Motor neuron (in vitro differentiated cells): ENCODE measurements at places on chromosomes 5 and 9. TPM values are rescaled to one million over a fixed set of nuclear protein-coding genes. Genes with fewer than 3 reads are reported as not detected.

DNA sequence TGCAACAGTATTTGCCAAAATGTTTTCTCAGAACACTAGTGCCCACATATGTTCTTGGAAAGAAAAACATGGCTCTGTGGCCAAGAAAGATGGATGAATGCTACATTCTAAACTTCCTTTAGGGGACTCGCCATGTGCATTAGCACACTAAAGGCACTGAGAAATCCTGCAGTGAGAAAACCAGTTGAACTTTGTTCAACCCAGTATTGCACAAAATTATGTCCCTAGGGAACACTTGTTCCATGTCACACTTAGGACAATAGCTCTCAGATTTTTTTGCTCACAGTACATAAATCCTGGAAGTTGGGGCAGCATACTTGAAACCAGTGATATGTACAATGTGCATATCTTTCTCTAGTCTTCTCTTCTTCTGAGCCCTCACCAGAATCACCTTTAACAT, 96.6 kb downstream of the ADRB2 start:
- ATAC-seq: no peak

DNA sequence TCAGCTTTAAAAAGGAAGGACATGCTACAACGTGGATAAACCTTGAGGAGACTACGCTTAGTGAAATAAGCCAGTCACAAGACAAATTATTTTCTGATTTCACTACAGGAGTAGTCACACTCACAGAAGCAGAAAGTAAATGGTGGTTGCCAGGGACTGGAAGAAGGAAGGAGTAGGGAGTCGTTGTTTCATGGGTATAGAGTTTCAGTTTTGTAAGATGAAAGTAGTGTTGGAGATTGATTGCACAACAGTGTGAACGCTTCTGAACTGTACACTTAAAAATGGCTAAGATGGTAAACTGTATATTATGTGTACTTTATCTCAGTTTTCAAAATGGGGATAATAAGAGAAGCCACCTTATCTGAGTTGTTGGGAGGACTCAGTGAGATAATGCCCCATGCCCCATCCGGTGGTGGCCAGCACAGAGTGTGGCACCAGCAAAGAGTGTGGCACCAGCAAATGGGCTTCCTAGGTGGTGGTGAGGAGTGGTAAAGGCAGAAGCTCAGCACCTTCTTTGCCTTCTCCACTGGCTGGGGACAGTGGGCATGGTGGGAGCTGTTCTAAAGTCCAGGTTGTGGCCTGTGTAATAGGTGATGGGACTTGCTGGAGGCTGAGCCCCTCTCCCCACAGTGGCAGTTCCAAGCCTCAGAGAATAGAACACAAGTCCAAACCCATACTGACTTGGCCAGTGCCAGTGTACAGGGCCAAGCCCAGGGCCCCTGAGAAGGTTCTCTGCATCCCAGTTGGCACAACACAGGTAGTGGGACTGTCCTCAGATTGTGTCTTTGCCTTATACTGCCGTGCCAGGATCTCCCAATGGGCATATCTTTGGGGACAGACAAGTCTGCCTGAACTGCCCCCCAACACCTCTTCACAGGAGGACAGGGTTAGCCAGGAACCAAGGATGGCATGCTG, 4.4 kb downstream of the SLC22A4 start:
- no peak for ATAC-seq

DNA sequence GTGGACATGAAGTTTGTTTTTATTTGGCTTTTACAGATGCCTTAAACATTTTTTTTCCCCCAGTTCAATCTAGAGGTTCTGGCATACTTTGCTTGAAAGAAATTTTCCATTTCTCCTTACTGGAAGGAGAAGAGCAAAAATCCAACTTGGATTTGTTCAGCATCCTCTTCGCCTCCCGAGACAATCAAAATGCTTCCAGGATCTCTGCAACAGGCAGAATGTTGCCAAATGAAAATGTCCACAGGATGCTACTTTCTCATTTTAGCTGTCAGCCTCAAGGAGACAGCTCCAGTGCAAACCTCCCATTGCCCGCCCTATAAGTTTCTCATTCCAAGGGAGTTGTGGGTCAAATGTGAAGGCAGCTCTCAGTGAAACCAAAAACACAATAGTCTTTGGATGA, 1972.1 kb downstream of the MAT2B start:
- ATAC-seq: no peak

GRCh38 chr9:6628704-6629103, 16.8 kb downstream of the GLDC start:
- ATAC-seq: no peak

- ATAC-seq: no peak
These were observed 81.7 kb downstream of the CAMSAP1 start for GRCh38 chr9:135825435-135826187.

DNA sequence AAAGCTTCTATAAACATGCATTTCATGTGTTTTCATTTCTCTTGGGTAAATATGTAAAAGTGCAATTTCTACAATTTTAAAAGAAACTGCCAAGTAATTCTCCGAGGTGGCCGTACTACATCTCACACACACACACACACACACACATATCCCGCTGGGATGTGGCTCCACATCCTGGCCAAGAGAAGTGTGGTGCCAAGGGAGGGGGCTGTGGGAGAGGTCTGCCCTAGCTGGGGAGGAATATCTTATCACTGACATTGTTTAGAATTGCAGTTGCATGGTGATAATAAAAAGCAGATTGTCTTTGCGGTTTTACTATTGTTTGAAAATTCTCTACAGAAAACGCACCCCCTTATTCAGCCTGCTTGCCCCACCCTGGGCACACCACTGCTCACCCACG, 558.4 kb downstream of the BNC2 start:
- ATAC-seq: no peak

- no peak for ATAC-seq
These were observed 18.8 kb downstream of the DNM1 start for GRCh38 chr9:128222026-128222425.

- no peak for ATAC-seq
These were observed 45.5 kb upstream of the ZSWIM6 start for GRCh38 chr5:61286446-61287132.

- no peak for ATAC-seq
These were observed 363.1 kb downstream of the PRELID2 start for GRCh38 chr5:145471831-145472612.

GRCh38 chr9:113151696-113152630, 1.2 kb downstream of the SLC31A2 start:
- no peak for ATAC-seq

DNA sequence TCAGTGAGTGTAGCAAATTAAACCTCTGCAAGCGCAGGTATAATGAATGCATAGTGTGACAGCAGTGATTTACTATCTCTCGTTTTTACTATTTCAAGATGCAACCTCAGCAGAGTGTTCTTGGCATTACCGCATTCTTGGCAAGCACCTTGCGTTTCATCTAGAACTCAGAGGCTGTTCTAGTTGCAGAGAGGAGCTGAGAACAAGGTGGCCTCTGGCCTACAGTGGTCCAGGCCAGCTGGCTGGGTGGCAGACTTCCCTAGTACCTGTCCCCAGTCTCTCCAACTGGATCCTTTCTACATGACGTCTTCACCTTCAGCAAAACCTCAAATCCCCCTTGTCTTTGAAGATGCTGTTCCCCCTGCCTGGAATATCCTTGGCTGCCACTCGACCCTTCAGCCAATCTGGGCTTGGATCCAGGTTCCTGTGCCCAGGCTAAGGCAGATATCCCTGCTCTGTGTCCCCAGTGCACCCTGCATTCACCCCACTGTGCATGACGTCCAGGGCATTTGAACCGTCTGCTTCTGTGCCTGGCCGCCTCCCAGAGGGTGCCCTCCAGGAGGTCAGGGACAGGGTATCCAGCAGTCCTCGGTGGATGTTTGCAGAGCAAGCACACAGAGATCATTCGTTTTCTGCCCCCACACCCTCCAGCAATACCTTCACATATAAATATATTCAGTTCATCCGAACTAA, 120.4 kb upstream of the CPEB4 start:
- ATAC-seq: no peak

- ATAC-seq: no peak
These were observed 69.7 kb upstream of the ABL1 start for GRCh38 chr9:130765137-130766020.

GRCh38 chr9:10785255-10785654, 172.5 kb upstream of the PTPRD start:
- no peak for ATAC-seq

Gene SPINK6
- total RNA-seq: not detected in 2 replicates

DNA sequence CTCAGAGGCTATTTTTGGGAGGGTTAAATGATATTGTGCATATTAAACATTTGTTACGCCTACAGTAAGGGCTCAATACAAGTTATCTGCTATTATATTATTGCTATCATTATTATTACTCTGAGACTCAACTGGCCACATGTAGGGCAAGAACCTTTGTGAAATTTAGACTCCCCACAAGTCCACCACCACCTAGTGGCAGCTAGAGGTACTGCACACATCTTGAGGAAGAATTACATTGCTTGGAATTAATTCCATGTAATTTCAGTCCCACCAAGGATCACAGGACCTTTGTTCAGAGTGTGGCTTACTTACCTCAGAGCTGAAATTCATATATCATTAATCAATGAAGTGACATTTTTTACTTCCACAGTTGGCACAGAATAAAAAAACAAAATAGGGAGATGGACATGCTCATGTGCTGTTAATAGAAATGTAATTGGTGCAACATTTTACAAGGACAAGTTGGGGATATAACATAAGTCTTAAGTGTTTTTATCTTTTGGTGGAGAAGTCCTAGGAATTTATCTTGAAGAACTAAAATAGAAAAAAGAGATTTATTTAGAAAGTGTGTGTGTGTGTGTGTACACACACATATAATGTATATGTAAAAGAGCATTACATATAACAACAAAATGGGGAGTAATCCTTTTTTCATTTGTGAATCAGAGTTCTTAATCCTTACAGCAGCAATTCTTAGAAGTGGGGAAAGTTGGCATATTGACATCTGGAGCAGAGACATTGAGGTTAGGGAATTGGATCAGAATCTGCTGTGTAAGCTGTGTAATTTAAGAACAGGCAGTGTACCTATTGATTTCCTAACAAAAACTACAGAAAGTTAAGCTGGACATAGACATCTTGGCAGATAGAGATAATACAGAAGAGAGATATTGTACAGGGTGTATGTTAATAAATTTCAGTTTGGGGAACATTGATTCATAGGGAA, 11.2 kb downstream of the MSANTD3 start:
- ATAC-seq: peak; percentile 50

DNA sequence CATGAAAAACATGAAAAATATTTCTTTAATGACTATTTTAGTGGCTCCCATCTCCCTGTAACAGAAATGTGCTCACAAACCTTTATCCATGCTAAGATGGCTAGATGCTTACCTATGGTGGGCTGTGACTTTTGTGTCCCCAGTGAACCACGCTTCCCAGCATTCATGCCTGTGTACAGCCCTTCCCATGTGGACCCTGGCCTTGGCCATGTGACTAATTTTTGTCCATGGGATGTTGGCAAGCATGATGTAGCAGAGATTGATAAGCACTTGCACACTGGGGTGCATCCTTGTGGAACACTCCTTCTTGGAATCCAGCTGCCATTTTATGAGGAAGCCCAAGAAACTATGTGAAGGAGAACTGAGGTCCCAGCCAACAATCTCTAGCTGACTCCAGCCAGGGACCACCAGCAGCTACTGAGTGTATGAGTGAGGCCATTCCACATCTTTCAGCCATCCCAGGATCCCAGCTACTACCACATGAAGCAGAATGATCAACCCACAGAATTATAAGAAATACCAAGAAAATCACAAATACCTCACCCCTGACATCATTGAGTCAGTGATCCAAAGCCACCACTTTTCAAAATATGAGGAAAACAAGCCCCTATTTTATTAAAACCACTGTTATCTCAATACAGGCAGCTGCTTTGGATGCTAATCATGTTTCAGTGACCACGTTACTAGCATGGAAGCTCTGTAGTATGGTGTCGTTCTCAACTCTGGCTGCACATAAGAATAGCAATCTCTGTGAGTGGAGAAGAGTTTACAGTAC, 16.1 kb upstream of the RAI14 start:
- no peak for ATAC-seq

Gene CDX1
- 0.27 and 2.7 TPM in 2 replicates for total RNA-seq

DNA sequence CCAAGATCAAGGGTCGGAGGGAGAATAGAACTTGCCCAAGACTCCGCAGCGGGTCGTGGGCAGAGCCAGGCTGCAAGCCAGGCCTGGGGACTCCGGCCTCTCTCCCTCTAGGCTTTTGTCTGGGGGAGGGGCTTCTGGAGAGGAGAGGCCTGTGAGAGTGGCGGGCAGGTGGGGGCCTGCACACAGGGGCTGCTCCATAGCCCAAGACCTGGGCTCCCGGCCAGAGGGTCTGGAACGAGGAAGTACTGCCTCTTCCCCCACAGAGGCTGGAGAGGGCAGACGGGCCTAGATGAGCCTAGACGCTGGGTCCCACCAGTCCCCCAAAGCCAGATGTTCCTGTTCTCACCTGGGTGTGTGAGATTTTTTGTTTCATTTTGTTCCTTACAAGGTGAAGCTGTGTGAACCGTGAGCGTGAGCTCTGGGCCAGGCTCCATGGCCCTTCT, 5.2 kb upstream of the ST6GALNAC6 start:
- ATAC-seq: peak; percentile 17

Gene FCN2
- total RNA-seq: not detected in 2 replicates

Gene SNX24
- 16.0 and 17.8 TPM in 2 replicates for total RNA-seq

Gene FOXD4
- 0.09 and 0.31 TPM in 2 replicates for total RNA-seq

Gene PTAR1
- total RNA-seq: 55.8 and 66.1 TPM in 2 replicates

DNA sequence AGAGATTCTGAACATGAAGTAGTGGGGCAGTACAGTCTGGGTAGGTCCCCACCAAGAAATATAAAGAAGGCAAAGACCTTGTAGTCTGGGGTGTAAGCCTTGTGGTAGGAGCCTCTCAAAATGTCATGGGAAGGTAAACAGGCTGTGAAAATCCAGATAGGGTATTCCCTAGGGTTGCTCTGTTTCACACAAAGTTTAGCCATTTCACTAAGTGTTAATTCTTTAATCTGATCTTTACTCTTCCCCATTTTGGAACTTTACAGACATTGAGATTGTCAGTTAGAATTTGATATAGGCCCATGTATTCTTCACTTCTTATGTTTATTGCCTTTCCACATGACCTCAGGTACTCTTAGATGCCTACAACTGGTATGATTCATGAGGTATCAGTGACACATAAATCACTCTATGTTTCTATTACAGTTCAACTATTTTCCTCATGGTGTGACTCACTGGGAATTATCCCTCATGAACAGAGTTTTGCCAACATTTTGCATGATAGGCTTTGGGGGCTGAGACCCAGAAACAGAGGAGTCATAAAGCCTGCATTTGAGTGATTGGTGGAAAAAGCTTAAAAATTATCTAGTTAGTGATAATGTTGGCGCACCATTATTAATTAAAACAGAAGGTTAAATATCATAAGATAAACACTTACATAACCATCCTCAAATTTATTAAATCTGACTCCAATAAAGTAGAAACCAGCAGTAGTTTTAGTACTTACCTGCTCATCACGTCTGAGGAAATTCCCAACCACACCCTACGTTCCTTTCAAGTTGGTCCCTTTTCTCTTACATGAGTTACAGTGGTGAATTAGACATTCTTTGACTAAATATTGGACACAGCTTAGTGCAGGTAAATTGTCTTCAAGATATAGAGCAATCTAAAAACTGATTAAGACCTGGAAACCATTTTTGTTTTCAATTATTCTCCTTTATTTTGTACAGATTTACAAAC, 399.8 kb upstream of the MEF2C start:
- no peak for ATAC-seq

Gene PNPLA7
- 0.41 and 1.2 TPM in 2 replicates for total RNA-seq
